Left ventricle myocardium inferior (tissue), 1 donor: ENCODE measurements at places on chromosomes 1 and 21. TPM values are rescaled to one million over a fixed set of nuclear protein-coding genes. Genes with fewer than 3 reads are reported as not detected.

DNA sequence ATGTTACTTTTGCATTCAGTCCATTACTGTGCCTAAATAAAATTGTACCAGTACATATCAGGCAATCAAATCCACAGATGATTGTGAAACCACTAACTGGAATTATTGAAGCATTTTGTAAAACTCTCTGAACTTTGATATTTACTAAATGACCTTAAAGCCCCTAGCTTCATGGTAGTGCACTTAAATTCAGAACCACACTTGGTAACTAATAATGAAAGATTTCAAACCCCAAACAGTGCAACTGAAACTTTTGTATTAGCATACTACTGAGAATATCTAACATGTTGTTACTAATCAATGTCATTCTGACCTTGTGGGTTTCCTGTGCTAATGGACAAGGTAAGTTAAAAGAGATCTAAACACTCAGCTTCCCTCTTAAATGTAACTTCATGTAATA is at the start of gene CFHR3:
CFHR3 (plus strand) TSS at position 238 of the 400 bp plus-strand sequence; CDS start at position 285, 47 bp downstream.
- H3K27ac ChIP-seq = no peak within 1 kb of the TSS
- H3K4me1 ChIP-seq = no peaks in the 10 kb centered on the region
- H3K27me3 ChIP-seq = no peaks in the 10 kb centered on the region

DNA sequence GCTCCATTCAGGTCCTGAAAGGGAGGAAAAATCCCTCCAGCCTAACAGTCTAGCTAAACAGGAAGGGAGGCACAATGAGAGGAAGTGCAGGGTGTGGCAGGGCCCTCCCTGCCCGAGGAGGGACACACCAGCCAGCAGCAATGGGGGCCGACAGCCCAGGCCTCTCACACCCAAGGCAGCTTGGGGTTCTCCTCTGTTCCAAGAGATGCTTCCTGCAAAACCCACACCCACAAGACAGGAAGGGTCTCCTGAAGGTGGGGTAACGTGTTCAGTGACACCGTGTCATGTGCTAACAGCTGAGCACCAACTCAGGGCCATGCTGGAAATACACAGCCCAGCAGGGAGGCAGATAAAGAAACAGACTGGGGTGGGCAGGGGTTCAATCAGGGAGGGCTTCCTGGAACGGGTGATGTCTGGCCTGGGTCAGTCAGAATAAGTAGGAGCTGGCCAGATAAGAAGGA is 10.2 kb downstream of the ECE1 start:
- peaks cover 16% of the 10 kb centered on the region for H3K36me3 ChIP-seq
- peak overlapping the region; percentile 95 for H3K27ac ChIP-seq
- H3K27me3 ChIP-seq = no peaks in the 10 kb centered on the region
- peaks cover 79% of the 10 kb centered on the region for H3K4me1 ChIP-seq

GRCh38 chr1:191608367-191608766 is 549.9 kb upstream of the RGS18 start:
- H3K36me3 ChIP-seq = no peaks in the 10 kb centered on the region
- H3K4me3 ChIP-seq = no peak overlapping the region
- H3K4me1 ChIP-seq = no peaks in the 10 kb centered on the region
- no peak for DNase-seq
- no peak overlapping the region for H3K27ac ChIP-seq
- H3K27me3 ChIP-seq = no peaks in the 10 kb centered on the region

- peaks cover 62% of the 10 kb centered on the region for H3K4me1 ChIP-seq
- H3K27me3 ChIP-seq = no peaks in the 10 kb centered on the region
- peak; percentile 49 for DNase-seq
- H3K4me3 ChIP-seq = no peak overlapping the region
Observed at GRCh38 chr1:182259229-182259872, 132.2 kb downstream of the GLUL start.

DNA sequence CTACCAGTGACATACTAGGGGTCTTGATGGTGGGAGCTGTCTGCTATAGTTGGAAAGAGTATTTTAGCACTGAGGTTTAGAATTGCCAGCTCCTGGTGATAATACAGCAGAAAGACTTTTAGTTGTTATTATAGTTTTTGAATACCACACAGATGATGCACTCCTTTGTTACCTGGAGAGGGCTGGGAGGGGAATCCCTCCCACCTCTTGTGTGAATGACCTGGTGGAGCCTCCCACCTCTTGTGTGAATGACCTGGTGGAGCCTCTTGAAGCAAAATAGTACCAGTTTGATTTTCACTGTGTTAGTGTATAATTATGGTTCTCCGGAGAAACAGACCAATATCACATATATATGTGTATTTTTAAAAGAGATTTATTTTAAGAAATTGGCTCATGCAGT is 3.3 kb downstream of the DISP1 start:
- no peak overlapping the region for H3K4me3 ChIP-seq
- H3K4me1 ChIP-seq = peaks cover 25% of the 10 kb centered on the region
- no peak overlapping the region for H3K27ac ChIP-seq

Gene CCDC24
- 1.4 TPM for total RNA-seq

GRCh38 chr1:215911406-215911968 is 344.4 kb downstream of the KCTD3 start:
- H3K27me3 ChIP-seq = no peaks in the 10 kb centered on the region
- no peak overlapping the region for H3K4me3 ChIP-seq
- H3K27ac ChIP-seq = no peak overlapping the region
- no peaks in the 10 kb centered on the region for H3K36me3 ChIP-seq

Gene ADAM30
- total RNA-seq = not detected
